Fibroblast of skin of scalp (primary cell): ENCODE measurements at places on chromosomes 1 and 21.

- DNase-seq, result no peak
These were observed 1.8 kb downstream of the PLPP3 start for GRCh38 chr1:56577406-56578137.

DNA sequence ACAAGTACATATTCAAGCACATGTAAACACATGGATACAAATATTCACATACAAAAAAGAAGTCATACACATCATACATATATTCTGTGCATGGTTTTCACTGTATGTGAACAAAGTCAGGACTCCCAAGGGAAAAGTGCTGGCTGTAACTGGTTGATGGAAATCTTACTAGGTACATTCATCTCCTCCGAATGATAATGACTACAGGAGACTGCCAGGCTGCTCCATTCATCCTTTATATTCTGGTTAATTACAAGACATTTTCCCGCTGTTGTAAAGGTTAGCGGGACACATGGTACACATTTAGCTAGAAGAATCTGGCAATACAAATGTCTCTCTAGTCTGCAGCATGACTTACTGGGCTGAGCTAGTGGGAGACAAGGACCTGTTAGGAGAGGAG, 26.2 kb upstream of the HMGB4 start:
- no peak for DNase-seq

GRCh38 chr1:27592232-27592930, 11.6 kb downstream of the AHDC1 start:
- no peak for DNase-seq

GRCh38 chr1:208081972-208082371, 162.2 kb downstream of the PLXNA2 start:
- peak; percentile 58 for DNase-seq

DNA sequence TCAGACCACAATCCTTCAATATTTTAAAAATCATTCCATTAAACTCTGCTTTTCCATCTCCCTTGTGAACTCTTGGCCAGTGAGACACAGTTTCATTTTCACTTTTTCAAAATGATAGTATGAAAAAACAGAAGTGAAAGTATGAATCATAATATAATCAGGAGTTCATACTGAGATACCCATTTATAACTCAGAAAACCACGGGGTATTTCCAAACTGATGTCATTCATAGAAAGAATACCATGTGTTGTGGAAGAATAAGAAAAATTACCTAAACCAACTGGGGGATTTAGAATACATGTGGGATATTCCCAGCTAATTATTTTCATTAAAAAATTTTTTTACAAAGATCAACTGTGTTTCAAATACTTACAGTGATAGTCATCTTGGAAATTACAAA, 149.9 kb downstream of the MRPL39 start:
- DNase-seq, result peak; percentile 85
